ENCODE measurements at places on chromosomes 5 and 9.

GRCh38 chr9:127856729-127857116 lies 2.3 kb upstream of the ENG start:
- no peak for DNase-seq

- DNase-seq: no peak
Observed at GRCh38 chr5:39469777-39470415, 45.1 kb upstream of the DAB2 start.

DNA sequence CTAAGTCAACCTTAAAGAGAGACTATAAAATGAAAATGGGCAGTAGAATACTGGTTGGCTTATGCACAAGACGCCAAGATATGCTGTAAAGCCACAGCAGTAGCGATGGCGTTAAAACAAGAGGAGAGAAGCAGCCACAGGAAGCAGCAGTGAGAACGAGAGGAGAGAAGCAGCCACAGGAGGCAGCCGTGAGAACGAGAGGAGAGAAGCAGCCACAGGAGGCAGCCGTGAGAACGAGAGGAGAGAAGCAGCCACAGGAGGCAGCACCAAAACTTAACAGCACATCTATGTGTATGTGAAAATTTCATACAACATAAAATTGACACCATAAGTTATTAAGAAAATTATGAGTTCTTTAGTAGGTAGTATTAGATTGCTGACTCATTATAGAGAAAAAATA lies 2318.6 kb upstream of the ACO1 start:
- no peak for DNase-seq

- no peak for DNase-seq
Observed at GRCh38 chr9:81565144-81565543, 124.2 kb downstream of the TLE1 start.

GRCh38 chr9:15714746-15715145 lies 161.9 kb downstream of the CCDC171 start:
- no peak for DNase-seq

DNA sequence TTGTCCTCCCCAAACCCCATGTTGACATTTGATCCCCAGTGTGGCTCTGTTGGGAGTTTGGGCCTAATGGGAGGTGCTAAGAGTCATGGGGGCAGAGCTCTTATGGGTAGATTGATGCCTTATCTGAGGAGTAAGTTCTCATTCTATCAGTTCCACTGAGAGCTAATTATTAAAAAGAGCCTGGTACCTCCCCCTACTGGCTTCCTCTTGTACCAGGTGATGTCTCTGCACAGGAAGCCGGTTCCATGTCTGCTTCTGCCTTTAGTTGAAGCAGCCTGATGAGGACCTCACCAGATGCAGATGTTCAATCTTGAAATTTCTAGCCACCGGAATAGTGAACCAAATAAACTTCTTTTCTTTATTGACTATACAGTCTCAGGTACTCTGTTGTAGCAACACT lies 10.8 kb downstream of the GABRB2 start:
- peak; percentile 51 for DNase-seq

DNA sequence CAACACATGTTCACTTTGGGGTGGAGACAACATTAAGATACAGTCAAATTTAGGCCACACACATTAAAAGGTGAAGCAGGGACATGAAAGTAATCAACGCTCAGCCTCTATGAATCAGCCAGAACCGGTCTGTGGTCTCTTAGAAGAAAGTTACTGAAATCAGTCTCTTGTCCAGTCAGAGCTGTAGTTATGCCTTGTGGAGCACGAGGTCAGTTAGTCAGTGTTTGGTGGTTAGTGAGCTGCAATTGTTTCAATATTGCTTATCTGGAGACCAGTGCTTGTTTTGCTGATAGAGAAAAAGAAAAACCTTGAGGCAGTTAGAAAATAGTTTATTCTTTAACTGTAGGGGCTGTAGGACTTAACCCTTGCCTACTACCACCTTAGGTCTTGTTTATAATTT lies 157.8 kb upstream of the RASEF start:
- DNase-seq: no peak

DNA sequence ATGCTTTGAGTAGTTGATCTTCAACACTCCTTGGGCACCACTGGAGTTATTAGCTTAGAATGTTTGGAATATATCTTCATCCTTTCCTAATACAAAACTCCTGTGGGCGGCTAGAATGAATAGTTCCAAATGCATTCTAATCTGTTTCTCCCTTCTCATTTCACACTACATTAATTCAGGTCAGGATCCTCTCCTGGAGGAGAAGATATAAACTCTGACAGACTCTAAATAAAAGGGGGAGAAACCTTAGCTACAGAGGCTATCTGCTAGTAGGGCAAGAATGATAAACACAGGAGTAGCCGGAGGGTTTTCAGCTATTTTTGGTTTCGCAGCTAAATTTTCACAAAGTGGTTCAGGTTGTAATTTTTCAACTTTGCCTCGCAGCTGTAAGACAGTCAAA lies 45.2 kb upstream of the FAM240B start:
- DNase-seq: no peak

DNA sequence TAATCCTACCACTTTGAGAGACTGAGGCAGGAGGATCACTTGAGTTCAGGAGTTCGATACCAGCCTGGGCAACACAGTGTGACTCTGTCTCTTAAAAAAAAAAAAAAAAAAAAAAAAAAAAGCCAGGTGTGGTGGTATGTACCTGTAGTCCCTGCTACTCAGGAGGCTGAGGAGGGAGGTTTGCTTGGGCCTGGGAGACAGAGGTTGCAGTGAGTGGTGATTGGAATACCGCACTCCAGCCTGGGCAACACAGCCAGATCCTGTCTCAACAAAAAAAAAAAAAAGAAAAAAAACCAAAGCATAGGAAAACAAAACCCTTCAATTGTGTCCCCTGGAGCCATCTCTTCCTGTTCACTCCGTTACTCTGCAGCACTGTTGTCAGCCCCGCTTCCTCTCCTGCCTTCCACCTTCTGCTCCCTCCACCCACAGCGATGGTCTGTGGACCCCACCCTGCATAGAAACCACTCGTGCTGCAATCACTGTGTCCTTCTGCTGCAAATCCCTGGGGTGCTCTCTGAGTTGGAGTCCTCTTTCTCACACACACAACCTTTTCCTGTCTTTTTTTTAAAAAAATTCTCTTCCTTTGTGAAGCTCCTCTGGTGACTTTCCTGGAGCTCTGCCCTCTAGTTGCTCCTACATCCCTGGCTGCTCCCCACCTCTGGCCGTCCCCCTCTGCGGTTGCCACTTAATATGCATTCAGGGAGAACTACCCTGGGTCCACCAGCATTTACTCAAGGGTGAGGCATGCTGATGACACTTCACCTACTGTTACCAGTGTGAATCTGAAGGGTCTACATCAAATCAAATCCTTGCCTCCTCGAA lies 22.2 kb downstream of the CCT5 start:
- DNase-seq: no peak

GRCh38 chr5:115586525-115587146 lies 15.6 kb downstream of the TICAM2 start:
- peak; percentile 41 for DNase-seq

- peak; percentile 78 for DNase-seq
Observed at GRCh38 chr5:103573411-103573810, 10.8 kb upstream of the NUDT12 start.

DNA sequence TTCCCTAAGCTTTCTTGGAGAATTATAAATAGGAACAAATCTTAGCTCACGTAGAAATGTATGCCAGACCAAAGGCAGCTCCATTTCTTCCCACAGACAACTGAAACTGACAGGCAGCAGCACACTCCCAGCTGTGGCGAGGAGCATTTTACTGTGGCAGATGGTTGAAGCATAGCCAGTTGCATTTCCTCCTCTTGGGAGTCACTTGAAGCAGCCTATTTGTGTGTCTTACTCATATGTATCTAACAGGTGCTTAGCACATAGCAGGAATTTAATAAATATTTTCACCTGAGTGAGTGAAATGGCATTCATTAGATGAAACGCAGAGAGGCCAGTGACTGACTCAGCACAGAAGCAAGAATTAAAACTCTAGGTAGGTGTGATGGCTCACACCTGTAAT lies 12.3 kb upstream of the MTMR12 start:
- DNase-seq: no peak

- no peak for DNase-seq
Observed at GRCh38 chr5:137800700-137801411, 46.7 kb upstream of the HNRNPA0 start.

DNA sequence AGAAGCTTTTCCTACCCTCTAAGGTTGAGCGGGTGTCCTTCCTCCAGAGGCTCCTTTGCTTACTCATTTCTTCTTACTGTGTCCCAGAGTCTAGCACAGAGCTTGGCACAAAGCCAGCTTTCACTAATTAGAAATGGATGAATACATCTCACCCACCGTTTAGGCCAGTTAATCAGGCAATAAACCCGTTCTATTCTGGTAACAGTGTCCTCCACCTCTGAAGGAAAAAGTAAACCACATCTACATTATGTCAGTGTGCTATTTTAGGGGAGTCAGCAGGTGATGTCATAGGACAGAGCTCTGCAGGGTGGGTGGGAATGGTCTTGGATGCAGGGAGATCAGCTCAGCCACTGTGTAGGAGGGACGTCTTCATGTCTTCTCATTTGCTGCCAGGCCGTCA lies 109.2 kb downstream of the OSTF1 start:
- no peak for DNase-seq

- no peak for DNase-seq
Observed at GRCh38 chr5:160029540-160030139, 20.7 kb downstream of the TTC1 start.

DNA sequence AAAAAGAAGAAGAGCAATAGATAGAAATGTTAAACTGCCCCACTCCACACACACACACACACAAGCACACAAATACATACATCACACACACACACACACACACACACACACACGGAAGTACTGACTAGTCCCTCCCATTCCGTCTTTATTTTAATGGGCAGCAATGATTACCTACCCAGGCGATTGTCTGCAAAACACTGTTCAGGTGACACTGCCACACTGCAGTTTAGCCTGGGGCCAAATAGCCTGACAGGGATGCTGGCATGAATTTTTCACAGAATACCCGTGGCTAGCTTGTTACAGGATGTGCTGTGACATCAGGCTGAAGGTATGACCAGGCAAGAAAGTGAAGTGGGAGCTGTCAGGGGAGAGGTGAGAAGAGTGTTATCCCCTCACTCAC lies 86.9 kb downstream of the FRMD3 start:
- no peak for DNase-seq

GRCh38 chr9:110125207-110125751 lies 82.7 kb downstream of the C9orf152 start:
- DNase-seq: peak; percentile 88

GRCh38 chr5:136108180-136108611 lies 24.4 kb upstream of the SMAD5 start:
- DNase-seq: no peak

DNA sequence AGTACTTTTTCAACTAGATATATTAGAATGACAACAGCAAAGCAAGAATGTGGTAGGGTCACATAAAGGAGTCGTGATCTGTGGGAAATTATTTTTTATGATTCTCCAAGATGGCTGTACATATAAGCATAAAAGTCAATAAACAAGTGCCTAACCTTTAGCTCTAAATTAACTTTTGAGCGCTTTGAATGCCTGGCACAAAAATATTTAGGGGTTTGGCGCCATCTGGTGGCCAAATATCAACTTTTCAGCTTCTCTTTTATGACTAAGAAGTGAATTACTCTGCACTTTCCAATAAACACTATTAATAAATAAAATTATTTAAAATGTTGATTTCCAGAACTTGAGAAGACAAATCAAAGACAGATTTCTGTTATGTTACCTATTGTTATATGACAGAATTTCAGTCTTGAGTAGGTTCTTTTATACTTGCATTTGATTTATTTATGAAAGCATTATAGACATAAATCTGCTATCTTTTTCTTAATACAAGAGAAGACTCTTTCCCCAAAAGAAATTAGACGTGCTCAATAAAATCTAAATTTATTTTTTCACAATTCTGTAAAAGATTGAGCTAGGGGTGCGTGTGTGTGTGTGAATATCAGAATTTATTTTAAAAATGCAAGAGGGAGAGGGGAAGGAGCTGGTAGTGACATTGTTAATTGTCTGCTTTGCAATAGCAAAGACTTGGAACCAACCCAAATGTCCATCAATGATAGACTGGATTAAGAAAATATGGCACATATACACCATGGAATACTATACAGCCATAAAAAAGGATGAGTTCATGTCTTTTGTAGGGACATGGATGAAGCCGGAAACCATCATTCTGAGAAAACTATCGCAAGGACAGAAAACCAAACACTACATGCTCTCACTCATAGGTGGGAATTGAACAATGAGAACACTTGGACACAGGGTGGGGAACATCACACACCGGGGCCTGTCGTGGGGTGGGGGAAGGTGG lies 36.7 kb upstream of the ARRDC3 start:
- DNase-seq: peak; percentile 77

GRCh38 chr9:14563902-14564624 lies 129.2 kb downstream of the ZDHHC21 start:
- DNase-seq: no peak

GRCh38 chr5:152337484-152337883 lies 67.6 kb downstream of the NMUR2 start:
- DNase-seq: no peak

DNA sequence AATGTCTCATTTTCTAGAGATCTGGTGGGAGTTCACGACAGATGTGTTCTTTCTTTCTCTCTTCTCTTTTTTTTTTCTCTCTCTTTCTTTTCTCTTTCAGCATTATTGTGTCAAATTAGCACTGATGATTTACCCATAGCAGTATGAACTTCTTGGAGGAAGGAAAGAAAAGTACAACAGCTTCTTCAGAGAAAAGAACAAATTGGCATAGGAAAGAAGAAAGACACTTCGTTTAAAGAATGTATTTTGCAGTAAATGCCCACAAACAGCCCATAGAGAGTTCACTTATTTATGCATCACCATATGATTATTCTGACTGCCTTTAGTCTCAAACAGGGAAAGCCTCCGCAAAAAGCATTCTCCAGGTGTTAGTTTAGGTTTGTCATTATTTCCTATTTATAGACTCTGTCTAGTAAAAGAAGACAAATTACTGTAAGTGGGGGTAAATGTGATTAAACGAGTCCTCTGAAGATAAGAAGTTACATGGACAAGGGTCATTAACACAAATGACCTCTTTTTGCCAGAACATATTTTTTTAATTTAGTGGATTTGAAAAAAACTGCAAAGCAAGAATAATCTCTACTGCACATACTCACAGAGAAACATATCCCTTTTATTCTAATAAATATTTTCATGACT lies 68.0 kb downstream of the POU5F2 start:
- no peak for DNase-seq

GRCh38 chr5:95080030-95080429 lies 204.9 kb downstream of the MCTP1 start:
- no peak for DNase-seq

DNA sequence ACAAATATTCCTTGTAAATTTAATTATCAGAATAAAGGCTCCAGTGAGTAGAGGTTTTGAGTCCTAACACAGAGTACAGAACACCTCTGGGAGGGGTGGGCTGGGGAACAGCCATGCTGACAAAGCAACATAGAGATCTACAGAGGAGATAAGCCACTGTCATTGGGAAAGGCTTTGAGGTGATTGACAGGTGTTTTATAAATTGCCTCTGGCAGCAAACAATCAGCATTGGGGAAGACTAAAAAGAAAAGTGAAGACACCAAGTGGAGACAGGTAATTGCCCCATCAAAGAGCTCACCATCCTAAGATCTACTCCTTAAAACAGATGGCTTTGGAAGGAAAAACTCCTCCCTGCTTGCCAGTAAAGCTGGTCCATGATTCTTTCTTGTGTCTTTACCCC lies 189.7 kb upstream of the TLE4 start:
- no peak for DNase-seq

- DNase-seq: peak; percentile 26
Observed at GRCh38 chr5:107809201-107810034, 138.7 kb upstream of the EFNA5 start.

- DNase-seq: peak; percentile 77
Observed at GRCh38 chr5:88244686-88245085, 24.0 kb downstream of the TMEM161B start.

Data from GM23338 (cell line).